ENCODE measurements at places on chromosomes 11 and 22.

DNA sequence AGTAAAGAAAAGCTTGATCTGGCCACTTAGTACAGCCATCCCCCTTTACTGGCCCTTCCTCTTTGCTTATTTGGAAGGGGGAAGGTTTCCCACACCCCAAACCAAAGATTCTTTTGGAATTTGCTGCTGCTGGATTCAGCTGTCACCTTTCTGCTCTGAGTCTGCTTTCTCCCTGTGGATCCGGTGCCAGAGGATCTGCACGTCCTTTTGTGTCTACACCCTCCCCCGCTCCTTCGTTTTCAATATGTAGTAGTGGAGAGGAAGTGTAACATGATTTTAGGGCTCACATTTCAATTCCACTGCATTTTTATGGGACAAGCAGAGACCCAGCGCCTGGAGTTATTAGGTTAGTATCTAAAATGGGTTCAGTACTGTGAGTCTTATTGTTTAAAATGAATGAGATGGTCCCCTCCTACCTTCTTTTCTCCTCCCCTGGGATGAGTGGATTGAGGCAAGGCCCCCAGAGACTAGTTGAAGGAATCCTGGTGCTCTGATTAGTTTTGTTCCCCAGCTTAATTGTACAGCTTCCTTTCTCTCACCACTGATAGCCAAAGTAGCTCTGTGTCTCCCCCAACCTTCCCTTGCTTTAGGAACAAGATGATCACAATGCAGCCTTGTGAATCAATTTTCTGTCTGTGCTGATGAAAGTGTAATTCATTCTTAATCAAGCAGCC is 30.5 kb upstream of the CABP7 start:
- DNase-seq: no peak

DNA sequence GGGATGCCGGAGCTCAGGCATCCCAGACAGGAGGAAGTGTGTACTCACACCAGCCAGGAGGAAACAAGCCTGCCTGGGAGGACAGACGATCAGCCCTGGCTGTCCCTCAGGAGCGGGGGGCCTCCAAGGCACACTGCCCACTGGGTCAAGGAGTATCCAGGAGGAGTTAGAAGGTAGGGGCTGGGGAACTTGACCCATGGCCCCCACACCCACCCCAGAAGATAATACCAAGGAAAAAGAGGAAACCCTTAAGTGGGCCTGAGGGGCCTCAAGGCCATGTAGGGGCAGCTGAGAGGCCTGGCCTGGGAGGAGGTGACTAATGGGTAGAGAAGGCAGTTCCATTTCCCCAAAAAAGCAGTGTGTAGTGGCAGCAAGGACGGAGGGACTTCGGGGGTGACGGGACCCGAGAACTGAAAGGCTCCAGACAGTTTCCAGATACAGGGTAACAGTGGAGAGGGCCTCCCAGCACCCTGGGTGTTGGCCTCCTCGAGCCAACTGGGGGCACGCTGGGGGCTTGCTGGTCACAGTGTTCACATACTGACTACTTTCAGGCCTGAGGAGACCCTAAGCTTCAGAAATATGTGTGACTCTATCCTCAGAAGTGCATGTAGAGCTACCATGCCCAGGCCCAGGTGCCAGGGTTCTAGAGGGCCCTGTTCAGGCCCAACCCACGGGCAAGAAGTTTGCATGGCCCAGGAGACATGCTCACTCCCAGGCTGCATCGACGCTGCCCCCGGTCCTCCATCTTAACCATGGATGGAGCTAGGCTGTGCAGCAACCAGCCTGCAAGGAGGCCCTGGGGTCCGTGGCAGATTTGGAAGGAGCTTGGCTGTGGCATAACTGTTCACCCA is 75.7 kb upstream of the PITPNB start:
- no peak for DNase-seq

DNA sequence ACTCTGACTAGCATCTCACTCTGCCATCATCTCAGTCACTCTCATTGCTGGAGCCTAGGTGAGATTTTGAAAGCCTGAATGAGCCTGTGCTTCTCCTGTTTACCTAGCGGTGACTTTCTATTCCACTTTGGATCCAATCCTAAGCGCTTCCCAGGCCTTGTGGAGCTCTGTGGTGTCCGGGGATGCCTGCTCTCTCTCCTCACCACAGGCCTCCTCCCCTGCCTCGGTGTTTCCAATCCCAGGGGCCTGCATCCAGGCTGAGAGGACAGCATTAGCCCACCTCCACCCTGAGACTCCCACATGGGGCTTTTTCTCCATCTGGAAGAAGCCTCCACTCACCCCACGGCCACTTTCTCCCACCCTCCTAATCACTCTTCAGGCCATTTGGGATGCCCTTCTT is 380.3 kb downstream of the NTM start:
- no peak for DNase-seq

DNA sequence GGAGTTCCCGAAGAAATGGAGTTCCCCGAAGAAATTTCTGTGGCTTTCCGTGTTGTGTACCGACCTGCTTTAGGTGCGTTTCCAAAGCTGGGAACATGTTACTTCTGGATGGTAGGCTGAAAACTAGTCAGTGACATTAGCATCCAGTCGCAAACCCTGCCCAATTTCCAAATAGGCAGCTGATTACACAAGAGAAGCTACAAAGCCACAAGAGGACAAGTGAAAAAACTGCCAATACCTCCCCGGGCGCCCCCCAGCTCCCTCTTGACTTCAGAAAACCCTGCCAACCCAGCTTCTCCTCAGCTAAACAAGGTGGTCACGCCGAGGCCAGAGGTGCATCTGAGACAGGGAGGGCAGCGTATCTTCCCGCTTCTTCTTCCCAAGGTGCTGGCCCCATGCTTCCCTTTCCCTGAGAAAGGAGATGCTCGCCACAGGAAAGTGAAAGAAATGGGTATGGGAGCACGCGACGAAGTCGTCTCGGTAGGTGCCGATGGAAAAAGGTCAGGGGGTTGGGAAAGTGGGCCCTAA is 551 bp downstream of the AGBL2 start:
- DNase-seq: no peak

DNA sequence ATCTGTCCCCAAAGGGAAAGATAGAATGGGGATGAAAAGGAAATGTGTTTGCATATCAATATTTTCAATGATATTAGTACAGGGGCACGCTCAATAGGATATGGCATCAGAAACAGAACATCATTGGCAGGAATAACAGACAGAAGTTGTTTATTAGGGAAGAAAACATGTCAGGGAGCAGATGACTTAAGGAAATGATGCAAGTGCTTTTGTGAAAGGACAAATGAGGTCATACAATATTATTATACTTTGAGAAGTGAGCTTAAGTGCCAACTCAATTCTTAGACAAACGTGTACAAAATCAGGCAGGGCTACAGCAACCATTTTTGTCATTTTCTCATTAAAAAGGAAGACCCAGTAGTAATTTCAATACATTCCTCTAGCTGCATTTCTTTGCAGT is 388.4 kb downstream of the SOX6 start:
- peak; percentile 40 for DNase-seq

GRCh38 chr11:93330446-93330984 is at the start of gene DEUP1:
TSS of gene DEUP1 (plus strand) at chr11:93330742. CDS start at chr11:93332260, 1,518 bp downstream.
- DNase-seq: no peak

DNA sequence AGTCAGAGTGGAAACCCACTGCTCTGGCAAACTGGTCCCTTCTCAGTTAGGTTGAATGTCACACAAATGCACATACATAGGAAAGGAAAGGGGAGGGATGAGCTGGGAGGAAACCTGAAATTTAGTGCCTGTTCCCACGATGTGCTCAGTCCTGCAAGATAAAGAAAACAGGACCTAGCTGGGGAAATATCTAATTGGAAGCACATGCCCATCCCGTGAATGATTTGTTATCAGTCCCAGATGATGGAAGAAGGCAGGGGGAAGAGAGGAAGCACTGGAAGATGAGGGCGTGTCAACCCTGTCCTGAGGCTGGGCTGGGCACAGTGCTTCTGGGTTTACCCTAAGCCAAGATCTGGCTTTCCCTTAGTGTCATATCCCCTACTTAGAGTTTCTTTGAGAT is 173.9 kb downstream of the NAV2 start:
- DNase-seq: no peak

DNA sequence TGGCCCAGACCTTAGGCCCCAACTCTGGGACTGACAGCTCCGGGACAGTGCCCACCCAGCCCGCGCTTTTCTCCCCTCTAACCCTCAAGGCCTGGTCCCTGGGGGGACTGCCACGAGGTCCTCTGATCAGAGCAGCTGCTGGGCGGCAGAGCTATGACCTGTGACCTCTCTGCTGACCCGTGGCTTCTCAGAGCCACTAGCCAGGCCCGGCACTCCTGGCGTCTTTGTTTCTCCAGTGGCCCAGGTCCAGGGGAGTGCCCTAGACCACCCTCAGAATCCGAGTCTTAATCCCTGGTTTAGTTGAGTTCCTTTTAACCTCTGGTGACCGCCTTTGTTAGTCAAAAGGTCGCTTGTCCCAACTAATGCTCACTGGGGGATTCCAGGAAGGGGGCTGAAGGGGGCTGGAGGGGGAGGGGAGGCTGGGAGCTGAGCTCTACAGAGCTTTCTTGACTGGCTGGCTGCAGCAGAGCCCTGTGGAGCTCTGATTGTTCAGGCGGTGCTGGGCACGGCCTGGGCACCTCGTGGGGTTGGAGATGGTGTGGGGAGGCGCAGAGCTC is 1.2 kb downstream of the FBLN1 start:
- no peak for DNase-seq

All from stromal cell of bone marrow (primary cell).